ENCODE measurements at places on chromosomes 5 and 9.

GRCh38 chr9:21830589-21830988 lies 28.2 kb downstream of the MTAP start:
- no peak for DNase-seq

- DNase-seq = no peak
Observed at GRCh38 chr9:110133608-110134210, 74.2 kb downstream of the C9orf152 start.

DNA sequence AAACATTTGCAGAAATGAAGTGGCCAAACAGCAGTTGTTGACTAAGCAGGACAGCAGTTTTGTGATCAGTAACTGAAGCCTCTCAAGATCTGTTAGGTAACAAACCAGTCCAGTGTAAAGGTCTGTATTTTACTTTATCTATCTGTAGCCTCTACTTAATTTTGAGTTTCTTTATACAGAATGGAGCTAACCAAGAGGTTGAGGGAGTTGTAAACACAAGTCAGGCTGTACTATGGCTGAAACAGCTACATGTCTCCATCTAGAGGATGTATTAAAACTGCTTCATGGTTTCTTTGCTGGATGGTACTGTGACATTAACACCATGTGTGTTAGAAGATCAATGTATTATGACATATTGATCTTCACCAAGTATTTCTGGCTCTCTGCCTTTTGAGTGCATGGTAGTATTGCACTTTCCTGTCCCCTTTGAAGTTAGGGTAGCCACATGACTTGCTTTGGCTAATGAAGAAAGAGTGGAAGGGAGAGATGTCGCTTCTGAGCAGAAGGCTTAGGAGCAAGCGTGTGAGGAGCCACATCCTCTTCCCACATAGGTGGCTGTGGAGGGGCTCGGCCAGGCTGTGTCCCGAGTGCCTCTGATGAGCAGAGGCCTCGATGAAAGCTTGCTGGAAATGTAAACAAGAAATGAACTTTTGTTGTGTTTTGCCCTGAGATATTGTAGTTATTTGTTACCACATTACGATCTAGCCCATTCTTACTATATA lies 105.6 kb upstream of the PCA3 start:
- no peak for DNase-seq

- no peak for DNase-seq
Observed at GRCh38 chr9:96513622-96514021, 63.7 kb downstream of the HABP4 start.

- no peak for DNase-seq
Observed at GRCh38 chr5:151139646-151140045, 17.9 kb downstream of the ANXA6 start.

DNA sequence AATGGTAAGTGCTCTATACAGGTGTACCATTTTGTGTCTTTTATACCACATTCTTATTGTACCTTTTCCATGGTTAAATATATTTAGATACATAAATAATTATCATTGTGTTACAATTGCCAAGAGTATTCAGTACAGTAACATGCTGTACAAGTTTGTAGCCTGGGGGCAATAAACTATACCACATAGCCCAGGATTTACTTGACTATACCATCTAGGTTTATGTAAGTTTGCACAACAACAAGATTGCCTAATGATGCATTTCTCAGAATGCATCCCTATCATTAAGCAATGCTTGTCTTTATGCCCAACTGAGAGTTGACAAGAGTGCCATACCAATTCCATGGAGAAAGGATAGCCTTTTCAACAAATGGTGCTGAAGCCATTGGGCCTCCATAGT lies 136.7 kb upstream of the PJA2 start:
- DNase-seq = no peak

GRCh38 chr5:136639616-136640015 lies 274.3 kb upstream of the TRPC7 start:
- no peak for DNase-seq

- no peak for DNase-seq
Observed at GRCh38 chr5:58199087-58199486, 260.8 kb downstream of the PLK2 start.

DNA sequence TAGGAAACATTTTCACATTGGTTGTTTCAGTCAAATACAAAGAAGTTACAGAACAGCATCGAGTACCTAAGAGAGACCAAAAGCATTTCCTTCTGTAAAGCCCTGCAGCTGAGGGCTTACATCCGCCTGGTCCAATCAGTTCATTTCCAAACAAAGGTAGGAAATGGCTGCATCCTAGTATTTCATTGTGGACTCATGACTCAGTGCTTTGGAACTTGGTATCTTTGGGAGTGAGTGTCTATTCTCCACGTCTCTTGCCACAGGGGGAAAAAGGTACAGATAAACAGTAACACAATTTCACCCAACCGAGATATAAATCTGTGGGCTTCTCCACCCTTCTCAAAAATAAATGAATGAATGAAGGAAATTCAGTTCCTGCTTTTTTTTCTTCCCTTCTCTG lies 75.4 kb downstream of the NFIB start:
- peak; percentile 46 for DNase-seq

DNA sequence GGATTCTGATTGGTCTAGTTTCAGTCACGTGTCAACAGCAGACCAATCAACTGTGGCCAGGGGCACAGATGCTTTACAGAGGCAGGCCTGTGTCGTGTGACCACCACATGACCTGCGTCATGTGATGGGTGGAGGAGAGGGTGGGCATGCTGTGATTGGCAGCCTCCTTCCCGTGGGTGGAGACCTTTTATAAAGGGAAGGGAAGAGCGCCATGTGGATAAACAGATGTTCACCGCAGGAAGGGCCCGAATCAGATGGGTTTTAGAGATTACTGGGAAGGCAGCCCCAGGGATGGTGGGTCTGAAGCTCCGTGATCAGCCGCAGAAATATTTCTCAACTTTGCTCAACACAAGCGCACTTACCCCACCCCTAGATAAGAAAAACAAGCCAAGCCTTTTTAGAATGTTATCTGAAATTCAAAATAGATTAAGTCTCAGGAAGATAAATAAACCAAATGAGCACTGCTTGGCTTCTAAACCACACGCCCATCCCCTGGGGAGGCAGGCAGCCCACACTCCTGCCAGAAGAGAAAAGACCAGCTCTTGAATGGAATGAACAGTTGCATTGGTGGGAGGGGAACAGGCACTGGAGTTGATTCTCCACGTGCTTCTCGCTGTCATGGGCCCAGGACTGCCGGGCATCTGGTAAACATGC lies 43.6 kb downstream of the ROPN1L start:
- DNase-seq = peak; percentile 21

DNA sequence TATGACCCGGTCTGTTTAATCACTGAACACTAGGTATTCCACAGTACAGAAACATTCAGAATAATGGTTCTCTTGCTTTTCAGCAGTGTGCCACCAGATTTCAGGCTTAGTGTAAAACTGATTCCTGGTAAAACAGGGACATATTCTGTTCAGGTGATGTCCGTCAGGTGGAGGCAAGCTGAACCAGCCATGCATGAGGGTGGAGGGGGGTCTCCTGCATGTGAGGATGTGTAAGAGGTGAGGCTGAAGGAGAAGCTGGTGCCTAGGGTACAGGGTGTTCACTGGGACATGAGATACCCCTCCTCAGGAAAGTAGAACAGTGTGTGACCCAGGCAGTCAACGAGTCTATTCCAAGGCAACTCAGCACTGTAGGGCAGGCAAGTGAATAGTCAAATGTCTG lies 563.9 kb downstream of the BNC2 start:
- no peak for DNase-seq

GRCh38 chr5:154756009-154756867 lies 1.1 kb downstream of the LARP1 start:
- peak; percentile 56 for DNase-seq

- no peak for DNase-seq
Observed at GRCh38 chr5:94362857-94363256, 255.5 kb downstream of the KIAA0825 start.

DNA sequence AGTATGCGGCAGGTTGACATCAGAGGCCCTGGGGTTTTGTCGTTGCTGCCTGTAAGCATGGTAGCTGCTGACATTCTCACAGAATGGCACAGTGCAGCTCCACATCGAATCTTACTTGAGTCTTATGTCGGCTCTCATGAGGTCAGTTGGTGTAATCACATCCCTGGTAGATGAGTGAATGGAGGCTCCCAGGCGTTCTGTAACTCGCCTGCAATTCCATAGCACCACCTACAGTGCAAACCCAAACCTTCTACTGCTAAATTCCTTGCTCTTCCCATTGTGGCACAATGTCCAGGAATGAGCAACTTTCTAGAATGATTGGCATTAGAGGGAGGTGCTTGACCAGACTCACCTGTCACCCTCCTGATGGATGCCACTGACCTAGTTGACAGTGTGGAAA lies 578.4 kb downstream of the CCDC171 start:
- peak; percentile 15 for DNase-seq

DNA sequence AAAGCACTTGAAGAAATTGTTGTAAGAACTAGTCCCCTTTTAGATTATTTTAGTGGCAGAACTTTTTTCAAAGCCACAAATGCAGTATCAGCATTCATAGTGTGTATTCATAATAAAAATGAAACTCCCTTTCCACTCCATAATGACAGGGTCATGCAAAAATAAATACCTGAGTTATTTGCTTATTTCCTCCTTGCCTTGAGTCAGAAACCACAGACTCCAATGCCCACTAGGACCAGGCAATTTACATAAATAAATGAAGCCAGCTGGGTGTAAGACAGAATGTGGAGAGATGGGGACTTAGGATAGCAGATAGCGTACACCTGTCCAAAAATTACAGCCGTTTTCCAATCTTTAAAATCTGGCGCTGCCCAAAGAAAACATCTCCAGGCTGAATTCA lies 417.8 kb downstream of the TMEM161B start:
- no peak for DNase-seq

- DNase-seq = no peak
Observed at GRCh38 chr9:85172001-85172978, 502.8 kb downstream of the NTRK2 start.

DNA sequence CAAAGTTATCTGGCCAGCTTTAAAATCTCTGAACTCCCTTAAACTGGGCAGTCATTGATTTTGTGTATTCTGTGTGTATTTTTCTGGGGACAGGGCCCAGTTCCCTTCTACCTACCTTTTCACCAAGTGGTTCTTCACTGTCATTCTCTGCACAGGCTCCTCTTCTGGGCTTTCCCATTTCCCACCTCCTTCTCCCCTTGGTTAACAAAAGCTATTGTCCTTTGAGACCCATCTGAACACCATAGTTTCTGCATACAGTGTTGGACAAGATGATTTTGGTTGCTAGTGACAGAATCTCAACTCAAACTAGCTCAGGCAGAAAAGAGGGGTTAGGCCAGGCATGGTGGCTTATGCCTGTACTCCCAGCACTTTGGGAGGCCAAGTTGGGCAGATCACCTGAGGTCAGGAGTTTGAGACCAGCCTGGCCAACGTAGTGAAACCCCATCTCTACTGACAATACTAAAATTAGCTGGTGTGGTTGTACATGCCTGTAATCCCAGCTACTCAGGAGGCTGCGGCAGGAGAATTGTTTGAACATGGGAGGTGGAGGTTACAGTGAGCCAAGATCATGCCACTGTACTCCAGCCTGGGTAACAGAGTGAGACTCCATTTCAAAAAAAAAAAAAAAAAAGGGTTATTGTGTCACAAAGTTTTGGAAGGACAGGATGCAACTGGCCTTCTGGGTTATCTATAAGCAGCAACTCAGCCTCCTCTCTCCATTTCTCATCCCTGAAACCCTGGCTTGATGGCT lies 31.0 kb upstream of the ANKRD34B start:
- DNase-seq = no peak

GRCh38 chr9:125896404-125896803 lies 149.2 kb downstream of the PBX3 start:
- no peak for DNase-seq

DNA sequence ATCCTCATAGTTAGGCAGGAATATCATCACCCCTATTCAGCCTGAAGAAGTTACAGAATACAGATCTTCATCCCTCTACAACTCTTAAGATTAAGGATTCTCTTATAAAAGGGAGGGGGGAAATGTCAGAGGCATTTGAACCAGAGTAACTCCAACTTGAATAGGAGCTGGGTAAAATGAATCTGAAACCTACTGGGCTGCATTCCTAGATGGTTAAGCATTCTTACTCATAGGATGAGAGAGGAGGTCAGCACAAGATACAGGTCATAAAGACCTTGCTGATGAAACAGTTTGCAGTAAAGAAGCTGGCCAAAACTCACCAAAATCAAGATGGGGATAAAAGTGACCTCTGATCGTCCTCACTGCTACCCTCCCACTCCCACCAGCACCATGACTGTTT lies 14.4 kb downstream of the FREM1 start:
- DNase-seq = no peak

DNA sequence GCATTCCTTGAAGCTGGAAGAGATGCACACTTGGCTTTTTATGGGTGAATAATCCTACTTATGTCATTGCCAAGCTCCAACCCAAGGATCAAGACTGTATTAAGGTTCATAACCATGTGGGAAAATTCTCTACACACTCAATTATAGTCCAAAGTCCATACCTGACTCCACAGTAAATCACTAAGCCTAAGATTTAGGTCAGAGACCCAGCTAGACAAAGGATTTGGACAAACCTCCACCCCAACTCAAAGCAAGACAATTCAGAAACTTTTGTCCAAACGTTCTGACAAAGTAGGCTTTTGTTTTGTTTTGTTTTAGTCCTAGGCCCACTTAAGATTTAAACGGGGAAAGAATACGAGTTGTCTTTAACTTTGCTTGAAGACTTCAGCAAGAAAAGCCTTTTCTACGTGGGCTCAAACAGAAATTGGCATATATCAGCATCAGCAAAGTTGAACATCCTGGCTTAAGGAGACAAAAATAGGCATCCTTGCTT lies 1.7 kb downstream of the MEGF9 start:
- DNase-seq = no peak

DNA sequence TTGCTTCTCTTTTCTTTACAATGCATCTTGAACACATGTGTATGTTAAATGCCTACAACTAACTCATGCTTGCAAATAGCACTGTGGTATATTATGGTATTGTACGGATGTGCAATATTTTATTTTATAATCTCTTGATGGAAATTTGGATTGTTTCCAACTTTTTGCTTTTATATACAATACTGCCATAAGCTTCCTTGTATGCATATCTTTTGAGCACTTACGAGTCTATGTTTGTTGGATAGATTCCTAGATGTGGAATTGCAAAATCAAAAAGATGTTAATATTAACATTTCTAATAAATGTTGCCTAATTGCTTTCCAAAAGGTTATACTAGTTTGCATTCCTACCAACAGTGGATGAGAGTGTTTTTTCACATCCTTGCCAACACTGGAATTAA lies 3.4 kb upstream of the GALNT12 start:
- no peak for DNase-seq

- no peak for DNase-seq
Observed at GRCh38 chr5:82290908-82291307, 12.8 kb upstream of the RPS23 start.

GRCh38 chr9:132372177-132373095 lies 17.6 kb upstream of the SETX start:
- peak; percentile 61 for DNase-seq

DNA sequence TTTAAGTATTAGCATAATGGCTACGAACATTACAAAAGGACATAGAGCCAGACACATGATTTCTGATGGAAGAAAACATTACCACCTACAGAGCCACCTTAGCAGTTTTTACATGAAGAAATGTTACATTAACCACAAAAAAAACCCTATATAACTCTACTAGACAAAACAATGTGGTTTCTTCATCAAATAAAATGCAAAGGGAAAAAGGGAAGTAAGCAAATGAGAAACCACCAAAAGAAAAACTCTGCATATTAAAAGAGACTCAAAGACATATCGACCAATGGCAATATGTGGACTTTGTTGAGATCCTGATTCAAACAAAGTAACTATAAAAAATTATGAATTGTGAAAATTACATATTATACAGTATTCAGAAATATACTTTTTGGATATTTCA lies 132.7 kb downstream of the TSSK1B start:
- no peak for DNase-seq

GRCh38 chr5:98121036-98121936 lies 652.2 kb upstream of the RGMB start:
- DNase-seq = no peak
